SJSA1 (cell line): ENCODE measurements at places on chromosomes 1 and 21. TPM values are rescaled to one million over a fixed set of nuclear protein-coding genes. Genes with fewer than 3 reads are reported as not detected.

EMC1 gene
- total RNA-seq: 75.2 and 80.5 TPM in 2 replicates

DNA sequence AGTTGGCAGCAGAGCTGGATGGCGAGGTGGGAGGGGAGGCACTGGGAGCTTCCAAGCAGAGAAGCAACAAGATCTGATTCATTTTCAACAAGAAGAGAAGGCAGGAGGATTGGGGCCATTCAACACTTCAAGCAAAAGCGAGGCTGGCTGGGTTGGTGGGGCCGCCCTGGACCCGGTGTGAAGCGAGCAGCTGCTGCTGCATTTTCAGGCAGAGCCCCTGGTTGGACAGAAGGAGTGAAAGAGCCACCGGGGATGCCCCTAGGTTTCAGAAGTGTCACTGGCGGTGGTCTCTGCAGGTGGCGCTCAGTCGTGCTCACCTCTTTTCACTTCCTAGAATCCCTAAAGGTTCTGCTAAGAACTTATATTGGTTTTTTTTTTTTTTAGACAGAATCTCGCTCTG lies 18.0 kb downstream of the SLC2A7 start:
- no peaks in the 10 kb centered on the region for H3K36me3 ChIP-seq
- no peak for DNase-seq
- no peaks in the 10 kb centered on the region for H3K27me3 ChIP-seq
- H3K4me1 ChIP-seq: peaks cover 9% of the 10 kb centered on the region

DNA sequence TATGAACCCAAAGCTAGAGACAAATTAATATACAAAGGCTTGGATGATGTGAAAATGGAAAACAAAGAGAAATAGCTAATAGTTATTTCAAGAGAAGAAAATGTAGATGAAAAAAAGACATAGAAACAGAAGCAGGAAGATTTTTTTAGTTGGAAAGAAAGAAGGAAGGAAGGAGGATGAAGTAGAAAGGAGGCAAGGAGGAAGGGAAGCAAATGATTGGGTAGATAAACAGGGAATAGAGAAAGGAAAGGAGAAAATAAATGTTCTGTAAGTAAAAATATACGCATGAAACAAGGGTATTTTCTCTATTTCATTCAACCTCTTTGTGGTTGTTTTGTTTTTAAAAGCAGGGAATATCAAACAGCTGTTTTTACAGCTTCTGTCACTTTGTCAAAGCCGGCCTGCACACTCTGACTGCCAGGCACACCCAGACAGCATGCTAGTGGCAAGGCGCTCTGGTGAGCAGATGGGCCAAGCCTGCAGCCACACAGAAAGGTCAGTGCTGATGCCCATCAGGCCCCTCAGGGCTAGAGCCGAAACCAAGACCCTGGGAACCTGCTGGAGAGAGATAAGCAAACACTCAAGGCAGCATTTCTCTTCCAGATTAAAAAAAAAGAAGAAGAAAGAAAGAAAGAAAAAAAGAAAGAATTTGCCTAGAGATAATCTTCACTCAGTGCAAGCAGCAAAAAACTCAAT lies 72.9 kb upstream of the CTTNBP2NL start:
- DNase-seq: no peak
- peaks cover 9% of the 10 kb centered on the region for H3K27me3 ChIP-seq
- no peak overlapping the region for H3K4me3 ChIP-seq
- no peaks in the 10 kb centered on the region for H3K36me3 ChIP-seq

DNA sequence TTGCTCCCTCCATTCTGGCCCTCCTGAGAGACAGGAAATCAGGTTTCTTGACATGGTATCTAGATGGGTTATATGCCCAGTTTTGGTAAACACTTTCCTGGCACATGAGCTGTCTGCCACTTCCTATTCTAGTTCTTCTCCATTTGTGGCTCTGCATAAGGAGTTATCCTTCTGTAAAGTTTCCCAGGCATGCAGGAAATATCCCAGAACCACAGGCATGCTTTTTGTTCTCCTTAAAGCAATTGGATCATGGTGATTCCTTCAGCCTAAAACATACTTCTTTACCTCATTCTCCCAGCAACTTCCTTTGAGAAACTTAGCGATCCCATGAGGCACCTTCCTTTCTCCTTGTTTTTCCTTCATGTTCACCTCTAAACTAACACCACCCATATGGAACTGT lies 199.8 kb downstream of the CRB1 start:
- H3K36me3 ChIP-seq: no peaks in the 10 kb centered on the region
- H3K27ac ChIP-seq: no peak overlapping the region
- no peak overlapping the region for H3K4me3 ChIP-seq

DNA sequence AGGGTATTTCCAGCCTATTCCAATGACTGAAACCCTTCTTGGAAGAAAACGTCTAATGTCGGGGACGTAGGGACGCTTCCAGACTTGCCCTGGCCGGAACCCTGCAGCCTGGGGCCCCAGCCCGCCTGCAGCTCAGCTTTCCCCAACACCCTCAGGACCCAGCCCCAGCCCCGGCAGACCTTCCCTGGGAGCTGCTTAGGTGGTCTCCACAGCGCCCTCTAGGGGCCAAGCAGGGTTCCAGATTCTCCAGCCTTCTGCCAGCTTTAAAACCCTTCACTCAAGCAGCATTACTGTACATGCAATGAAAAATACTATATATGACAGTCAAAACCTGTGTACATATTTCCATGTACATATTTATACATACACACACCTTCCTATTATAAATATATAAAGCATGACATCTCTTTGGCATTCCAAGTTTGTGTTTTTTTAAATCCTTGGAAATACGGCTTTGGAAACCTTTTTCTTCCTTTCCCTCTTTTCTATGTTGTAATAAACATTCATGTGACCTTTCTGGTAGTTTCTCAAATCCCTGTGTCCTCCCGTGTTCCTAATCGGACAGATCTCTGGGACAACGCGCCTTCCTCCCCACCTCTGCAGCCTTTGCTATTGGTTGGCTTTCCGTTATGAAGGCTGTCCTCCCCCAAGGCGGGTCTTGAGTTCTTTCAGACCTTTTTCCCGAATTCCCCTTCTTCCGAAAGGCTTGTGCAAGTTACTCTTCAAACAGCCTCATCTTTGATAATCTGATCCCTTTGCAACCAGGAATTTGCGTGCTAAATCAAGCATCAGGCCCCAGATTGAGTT lies 60.3 kb downstream of the STUM start:
- peaks cover 1% of the 10 kb centered on the region; the same call in 1 of the 2 replicates for H3K27me3 ChIP-seq
- no peaks in the 10 kb centered on the region for H3K36me3 ChIP-seq
- no peak overlapping the region for H3K4me3 ChIP-seq
- DNase-seq: peak; percentile 59
- H3K4me1 ChIP-seq: peaks cover 17% of the 10 kb centered on the region

DNA sequence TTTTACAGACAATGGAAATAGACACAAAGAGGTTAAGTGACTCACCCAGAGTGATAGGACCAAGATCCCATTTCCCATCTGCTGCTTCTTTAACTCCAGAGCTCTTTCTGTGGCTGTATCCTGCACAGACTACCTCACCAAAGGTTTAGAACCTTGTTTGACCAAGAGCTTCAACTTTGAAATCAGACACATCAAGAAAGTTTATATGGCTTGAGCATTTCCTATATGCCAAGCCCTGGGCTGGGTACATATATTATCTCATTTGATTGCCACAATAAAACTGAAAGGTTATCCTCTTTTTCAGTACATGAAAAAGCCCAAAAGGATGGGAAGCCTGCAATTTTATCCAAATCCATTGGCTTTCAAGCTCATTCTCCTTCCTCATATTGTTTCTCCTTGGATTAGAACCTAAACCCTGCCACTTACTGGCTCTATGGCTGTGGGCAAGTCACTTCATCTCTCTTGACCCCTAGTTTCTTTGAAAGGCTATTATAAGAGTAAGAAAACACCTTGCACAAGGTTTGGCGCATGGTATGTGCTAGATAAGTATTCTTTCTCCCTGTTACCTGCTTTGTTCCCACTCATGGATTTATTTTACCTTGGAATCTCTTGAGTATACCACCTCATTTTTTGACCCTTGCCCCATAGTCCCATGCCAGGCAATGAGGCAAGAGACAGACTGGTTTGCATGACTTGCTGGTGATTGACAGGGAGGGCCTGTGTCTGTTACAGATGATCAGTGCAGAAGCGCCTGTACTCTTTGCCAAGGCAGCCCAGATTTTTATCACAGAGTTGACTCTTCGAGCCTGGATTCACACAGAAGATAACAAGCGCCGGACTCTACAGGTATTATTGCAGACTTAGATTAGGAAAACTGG lies 34.5 kb upstream of the KCNQ4 start:
- H3K36me3 ChIP-seq: peaks cover 40% of the 10 kb centered on the region
- H3K4me3 ChIP-seq: no peak overlapping the region
- no peaks in the 10 kb centered on the region for H3K27me3 ChIP-seq
- peaks cover 50% of the 10 kb centered on the region for H3K4me1 ChIP-seq

RIPK4 gene
- 0.47 and 1.7 TPM in 2 replicates for total RNA-seq

TNFRSF18 gene
- total RNA-seq: not detected in 2 replicates

S100A8 gene
- total RNA-seq: not detected in 2 replicates

DNA sequence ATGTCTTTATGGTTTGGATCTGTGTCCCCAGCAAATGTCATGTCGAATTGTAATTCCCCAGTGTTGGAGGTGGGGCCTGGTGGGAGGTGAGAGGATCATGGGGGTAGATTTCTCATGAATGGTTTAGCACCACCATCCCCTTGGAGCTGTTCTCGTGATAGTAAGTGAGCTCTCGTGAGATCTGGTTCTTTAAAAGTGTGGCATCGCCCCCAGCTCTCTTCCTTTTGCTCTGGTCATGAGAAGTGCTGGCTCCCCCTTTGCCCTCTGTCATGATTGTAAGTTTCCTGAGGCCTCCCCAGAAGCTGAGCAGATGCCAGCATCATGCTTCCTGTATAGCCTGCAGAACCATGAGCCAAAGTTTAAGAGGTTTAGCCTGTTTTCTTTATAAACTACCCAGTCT lies 11.2 kb upstream of the KCNE2 start:
- no peak overlapping the region for H3K27ac ChIP-seq
- peaks cover 2% of the 10 kb centered on the region for H3K4me1 ChIP-seq
- no peak for DNase-seq
- no peak overlapping the region for H3K4me3 ChIP-seq
- H3K36me3 ChIP-seq: no peaks in the 10 kb centered on the region

GRCh38 chr21:38249256-38249655 lies 7.5 kb upstream of the KCNJ15 start:
- no peak overlapping the region for H3K27ac ChIP-seq
- H3K4me3 ChIP-seq: no peak overlapping the region
- no peaks in the 10 kb centered on the region for H3K36me3 ChIP-seq

DNA sequence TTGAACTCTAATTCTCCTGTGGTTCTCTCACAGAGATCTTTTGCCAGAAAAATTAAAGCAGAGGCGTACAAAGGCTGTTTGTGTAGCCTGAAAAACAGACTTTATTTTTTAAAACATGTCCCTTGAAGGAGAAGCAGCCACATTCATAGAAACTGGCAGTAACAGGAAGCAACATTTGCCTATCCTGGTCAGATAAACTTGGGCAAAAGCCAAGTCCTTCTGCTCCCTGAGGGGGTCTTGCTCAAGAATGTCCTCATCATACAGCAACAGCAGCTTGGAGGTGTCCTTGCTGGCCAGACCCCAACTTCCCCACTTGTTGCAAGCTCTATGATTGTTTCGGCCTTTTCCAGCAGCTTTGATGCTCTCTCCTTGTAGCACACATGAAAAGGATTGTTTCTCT lies 36.3 kb downstream of the MSTO1 start:
- H3K4me3 ChIP-seq: no peak overlapping the region
- peaks cover 12% of the 10 kb centered on the region for H3K4me1 ChIP-seq
- H3K36me3 ChIP-seq: peaks cover 30% of the 10 kb centered on the region
- H3K27ac ChIP-seq: no peak overlapping the region
- DNase-seq: no peak

DNA sequence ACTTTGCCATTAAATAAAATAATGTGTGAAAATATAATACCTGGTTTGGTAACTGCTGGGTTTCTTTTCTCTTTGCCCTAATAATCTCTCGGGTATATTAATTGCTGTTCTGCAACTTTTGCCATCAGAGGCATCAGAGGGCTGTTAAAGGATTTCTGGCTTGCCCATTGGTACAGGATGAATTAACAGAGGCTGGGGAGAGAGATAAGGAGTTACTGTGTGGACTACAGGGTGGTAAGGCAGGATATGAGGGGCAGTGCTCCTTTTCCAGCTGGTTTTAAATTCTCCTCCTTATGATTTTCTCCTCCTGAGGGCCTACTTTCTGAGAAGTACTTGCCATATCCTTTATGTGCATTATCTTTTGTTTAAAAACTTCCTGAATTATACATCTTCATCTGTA lies 48.3 kb downstream of the FGGY start:
- no peak for DNase-seq
- H3K4me3 ChIP-seq: no peak overlapping the region
- H3K4me1 ChIP-seq: no peaks in the 10 kb centered on the region
- H3K27ac ChIP-seq: no peak overlapping the region
- no peaks in the 10 kb centered on the region for H3K36me3 ChIP-seq
- H3K27me3 ChIP-seq: no peaks in the 10 kb centered on the region

FMN2 gene
- total RNA-seq: 12.7 and 32.6 TPM in 2 replicates

SUSD4 gene
- total RNA-seq: 0.03 and 0.74 TPM in 2 replicates

DNA sequence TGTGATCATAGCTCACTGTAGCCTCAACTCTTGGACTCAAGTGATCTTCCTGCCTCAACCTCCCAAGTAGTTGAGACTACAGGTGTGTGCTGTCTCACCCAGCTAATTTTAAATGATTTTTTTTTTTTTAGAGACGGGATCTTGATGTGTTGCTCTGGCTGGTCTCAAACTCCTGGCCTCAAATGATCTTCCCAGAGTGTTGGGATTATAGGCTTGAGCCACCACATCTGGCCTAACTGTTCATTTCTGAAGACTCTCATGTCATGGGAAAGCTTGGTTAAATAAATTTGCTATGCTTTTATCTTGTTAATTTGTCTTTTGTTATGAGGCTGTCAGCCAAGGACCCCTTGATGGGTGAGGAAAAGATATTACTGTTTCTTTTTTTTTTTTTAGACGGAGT lies 134.0 kb downstream of the MIS18A start:
- H3K27ac ChIP-seq: no peak overlapping the region
- H3K4me1 ChIP-seq: peaks cover 19% of the 10 kb centered on the region
- no peak for DNase-seq
- H3K4me3 ChIP-seq: no peak overlapping the region
- H3K36me3 ChIP-seq: no peaks in the 10 kb centered on the region
- no peaks in the 10 kb centered on the region for H3K27me3 ChIP-seq

DNA sequence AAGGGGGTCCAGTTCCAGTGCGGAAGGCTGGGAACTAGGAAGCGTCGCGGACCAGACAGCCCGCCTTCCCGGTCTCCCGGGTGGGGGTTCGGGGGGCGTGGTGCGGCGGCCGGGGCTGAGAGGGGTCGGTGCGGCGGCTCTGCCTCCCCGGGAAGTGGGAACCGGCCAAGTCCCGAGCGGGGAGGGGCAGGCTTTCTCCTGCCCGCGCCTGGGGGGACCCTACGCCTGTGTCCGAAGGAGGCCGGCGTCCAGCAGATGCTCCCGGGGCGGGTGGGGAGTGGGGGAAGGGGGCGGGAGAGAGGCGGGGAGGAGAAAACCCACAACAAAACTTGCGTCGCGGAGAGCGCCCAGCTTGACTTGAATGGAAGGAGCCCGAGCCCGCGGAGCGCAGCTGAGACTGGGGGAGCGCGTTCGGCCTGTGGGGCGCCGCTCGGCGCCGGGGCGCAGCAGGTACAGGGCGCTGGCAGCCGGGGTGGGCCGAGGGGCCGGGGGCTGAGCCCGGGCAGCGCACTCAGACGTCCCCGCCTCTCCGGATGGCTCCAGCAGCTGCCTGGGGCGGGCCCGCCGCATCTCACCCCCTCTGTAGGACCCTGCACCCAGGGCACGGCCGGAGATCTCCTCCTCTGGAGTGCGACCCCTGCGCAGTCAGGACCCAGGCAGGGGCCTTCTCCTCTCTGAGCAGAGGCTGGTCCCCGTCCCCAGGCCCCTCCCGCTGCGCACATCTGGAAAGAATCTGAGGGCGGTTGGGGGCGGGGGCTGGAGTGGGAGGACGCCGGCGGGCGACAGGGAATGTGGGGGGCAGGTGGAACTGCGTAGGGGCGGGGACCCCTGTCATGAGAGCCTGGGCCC lies at the start of gene PODN:
Gene PODN (plus strand): TSS at position 355 of the 849 bp plus-strand sequence. CDS start 7,643 bp downstream, outside the sequence.
- DNase-seq: no peak
- peak within 1 kb of the TSS; percentile 50 for H3K4me3 ChIP-seq
- peaks cover 13% of the 10 kb centered on the region for H3K4me1 ChIP-seq
- no peaks in the 10 kb centered on the region for H3K27me3 ChIP-seq
- no peak within 1 kb of the TSS for H3K27ac ChIP-seq

PEX19 gene
- 51.9 and 61.0 TPM in 2 replicates for total RNA-seq

CAPZB gene
- 143 and 225 TPM in 2 replicates for total RNA-seq
